Activated T-helper 2 cell treated with anti-CD3 and anti-CD28 coated beads, Interferon-gamma antibody, Interleukin-2, Interleukin-4, amounts not matched to agents 10 μg/mL and 5 μg/mL and 100 μg/mL, durations not matched to agents 14 hours and 24 hours and 36 hours (primary cell): ENCODE measurements at places on chromosomes 2 and 18. TPM values are rescaled to one million over a fixed set of nuclear protein-coding genes. Genes with fewer than 3 reads are reported as not detected.

GRCh38 chr2:240622060-240622411 is 3.2 kb upstream of the GPR35 start:
- H3K27me3 ChIP-seq, result no peaks in the 10 kb centered on the region
- no peak for DNase-seq
- H3K4me3 ChIP-seq, result no peak overlapping the region
- H3K36me3 ChIP-seq, result peaks cover 33% of the 10 kb centered on the region

Gene DNER
- not detected in 2 replicates for total RNA-seq

DNA sequence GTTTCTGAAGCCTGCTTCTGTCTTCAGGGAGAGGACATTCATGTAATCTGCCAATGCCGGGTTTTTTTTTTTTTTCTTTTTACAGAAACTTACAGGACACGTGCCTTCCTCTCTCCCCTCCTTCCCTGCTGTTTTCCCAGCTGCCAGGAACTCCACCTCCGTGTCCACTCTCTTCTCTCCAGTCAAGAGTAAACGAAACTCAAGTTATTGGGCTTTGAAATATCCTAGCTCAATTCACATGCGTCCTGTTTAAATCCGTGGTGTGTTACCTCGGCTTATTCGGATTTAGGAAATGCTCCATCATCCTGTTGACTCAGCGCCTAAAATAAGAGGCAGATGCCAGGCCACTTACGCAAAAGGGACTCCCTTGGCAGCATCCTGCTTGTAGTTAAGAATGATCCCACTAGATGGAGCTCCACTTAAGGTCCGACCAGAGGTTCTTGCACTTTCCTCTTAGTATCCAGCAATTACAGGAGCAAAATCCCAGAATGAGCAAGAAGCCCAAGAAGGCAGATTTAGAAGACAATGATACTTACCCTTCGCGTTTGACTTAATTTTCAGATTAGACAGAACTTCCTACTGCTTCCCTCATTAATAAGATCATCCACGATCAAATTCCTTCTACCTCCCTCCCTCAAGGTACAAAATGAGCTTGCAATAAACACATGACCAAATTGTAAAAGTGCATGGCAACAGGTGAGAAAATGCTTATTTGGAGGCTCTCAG is 97.2 kb upstream of the ZCCHC2 start:
- H3K27me3 ChIP-seq, result no peaks in the 10 kb centered on the region
- peak overlapping the region; percentile 72 for H3K27ac ChIP-seq
- peaks cover 40% of the 10 kb centered on the region for H3K4me1 ChIP-seq
- peaks cover 5% of the 10 kb centered on the region for H3K36me3 ChIP-seq
- DNase-seq, result peak; percentile 55

- H3K36me3 ChIP-seq, result no peaks in the 10 kb centered on the region
- DNase-seq, result no peak
- no peak overlapping the region for H3K4me3 ChIP-seq
- H3K4me1 ChIP-seq, result no peaks in the 10 kb centered on the region
- peaks cover 2% of the 10 kb centered on the region for H3K27me3 ChIP-seq
- H3K27ac ChIP-seq, result no peak overlapping the region
These were observed 287.5 kb downstream of the TCF4 start for GRCh38 chr18:55300421-55300935.

GRCh38 chr2:119197126-119197405 is 26.6 kb upstream of the STEAP3 start:
- no peaks in the 10 kb centered on the region for H3K4me1 ChIP-seq
- H3K27ac ChIP-seq, result no peak overlapping the region
- no peak overlapping the region for H3K4me3 ChIP-seq
- no peaks in the 10 kb centered on the region for H3K27me3 ChIP-seq
- H3K36me3 ChIP-seq, result no peaks in the 10 kb centered on the region
- DNase-seq, result no peak

DNA sequence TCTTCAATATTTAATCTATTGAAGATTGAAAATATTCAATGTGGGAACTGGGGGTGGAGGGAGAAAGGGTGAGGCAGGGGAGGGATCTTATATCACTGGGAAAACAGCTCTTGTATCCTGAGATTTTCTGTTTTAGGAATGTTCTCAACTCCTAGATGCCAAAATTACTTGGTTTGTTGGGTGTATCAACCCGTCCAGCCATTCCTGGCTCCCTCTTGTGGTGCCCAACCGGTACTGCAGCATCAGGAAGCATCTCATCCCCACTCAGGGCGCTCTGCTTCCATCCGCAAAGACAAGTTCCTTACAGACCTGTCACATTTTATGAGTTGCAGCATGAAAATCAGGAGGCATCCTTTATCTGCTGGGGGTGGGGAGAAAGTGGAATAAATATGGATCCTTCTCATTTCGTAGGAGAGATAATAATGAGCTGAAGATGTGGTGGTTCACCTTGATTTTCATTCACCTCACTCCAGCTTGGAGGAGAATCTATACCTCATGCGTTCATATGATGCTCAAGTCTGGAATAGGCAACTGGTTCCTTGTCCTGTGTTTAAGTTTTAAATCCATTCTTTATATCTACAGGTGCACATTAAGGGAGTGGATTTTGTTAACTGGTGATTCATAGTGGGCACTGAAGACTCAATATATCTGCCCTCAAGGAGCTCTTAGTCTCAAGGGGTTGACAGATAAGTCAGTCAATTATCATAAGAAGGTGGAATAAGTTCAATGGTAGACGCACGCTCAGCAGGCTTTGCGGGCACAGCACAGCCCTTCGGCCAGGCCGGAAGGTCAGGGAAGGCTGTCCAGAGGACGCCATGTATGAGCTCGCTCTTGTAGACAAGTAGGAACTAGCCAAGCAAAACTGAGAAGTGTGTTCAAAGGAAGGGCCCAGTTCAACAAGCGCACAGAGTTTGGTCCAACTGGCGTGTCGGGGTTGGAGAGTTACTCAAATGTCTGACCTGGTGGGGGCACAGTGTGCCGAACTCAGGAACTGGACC is 127.3 kb downstream of the RNF144A start:
- no peak overlapping the region for H3K4me3 ChIP-seq
- H3K4me1 ChIP-seq, result peaks cover 10% of the 10 kb centered on the region
- no peak overlapping the region for H3K27ac ChIP-seq

DNA sequence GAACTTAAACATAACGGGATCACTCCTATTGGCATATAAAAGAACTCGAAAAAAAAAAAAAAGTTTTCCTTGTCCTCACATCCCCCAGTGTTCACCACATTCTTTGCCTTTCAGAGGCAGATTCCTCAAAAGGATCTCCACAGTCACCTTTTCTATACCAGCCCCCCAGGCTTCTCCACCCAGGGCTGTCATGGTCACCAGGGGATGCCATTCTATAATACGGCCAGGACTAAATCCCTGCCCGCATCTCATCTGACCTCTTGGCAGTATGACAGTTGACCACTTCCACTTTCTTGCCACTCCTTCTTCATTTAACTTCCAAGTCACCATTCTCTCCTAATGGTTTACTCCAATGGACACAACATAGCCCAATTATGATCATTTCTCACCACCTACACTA is 29.3 kb downstream of the SOS1 start:
- no peak for DNase-seq
- H3K4me3 ChIP-seq, result no peak overlapping the region
- peak overlapping the region; percentile 1 for H3K27ac ChIP-seq
- H3K4me1 ChIP-seq, result peaks cover 40% of the 10 kb centered on the region

DNA sequence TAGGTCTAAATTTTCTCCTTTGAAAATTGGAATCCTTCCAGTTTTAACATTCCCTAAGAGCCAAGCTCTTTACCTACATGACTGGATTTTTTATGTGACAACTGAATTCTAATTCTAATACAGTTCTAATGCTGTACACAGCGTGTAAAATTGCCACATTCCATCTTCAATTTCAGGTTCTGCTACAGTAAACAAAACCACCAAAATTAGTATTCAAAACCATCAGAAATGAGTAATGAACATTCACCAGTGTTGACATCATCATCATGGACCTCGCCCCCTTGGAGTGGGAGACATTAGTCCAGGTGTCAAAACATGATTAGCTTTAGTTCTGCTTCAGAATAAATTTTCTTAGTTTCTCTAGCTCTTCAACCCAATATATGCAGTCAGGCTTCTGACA is 133.6 kb downstream of the MBD2 start:
- H3K36me3 ChIP-seq, result peaks cover 4% of the 10 kb centered on the region
- H3K4me1 ChIP-seq, result peaks cover 28% of the 10 kb centered on the region
- no peaks in the 10 kb centered on the region for H3K27me3 ChIP-seq
- no peak overlapping the region for H3K27ac ChIP-seq
- no peak for DNase-seq
- no peak overlapping the region for H3K4me3 ChIP-seq

- H3K27ac ChIP-seq, result no peak overlapping the region
- peaks cover 12% of the 10 kb centered on the region for H3K27me3 ChIP-seq
- no peaks in the 10 kb centered on the region for H3K36me3 ChIP-seq
- no peak overlapping the region for H3K4me3 ChIP-seq
- peaks cover 11% of the 10 kb centered on the region for H3K4me1 ChIP-seq
These were observed 7.4 kb downstream of the CYB5A start for GRCh38 chr18:74284191-74284979.

DNA sequence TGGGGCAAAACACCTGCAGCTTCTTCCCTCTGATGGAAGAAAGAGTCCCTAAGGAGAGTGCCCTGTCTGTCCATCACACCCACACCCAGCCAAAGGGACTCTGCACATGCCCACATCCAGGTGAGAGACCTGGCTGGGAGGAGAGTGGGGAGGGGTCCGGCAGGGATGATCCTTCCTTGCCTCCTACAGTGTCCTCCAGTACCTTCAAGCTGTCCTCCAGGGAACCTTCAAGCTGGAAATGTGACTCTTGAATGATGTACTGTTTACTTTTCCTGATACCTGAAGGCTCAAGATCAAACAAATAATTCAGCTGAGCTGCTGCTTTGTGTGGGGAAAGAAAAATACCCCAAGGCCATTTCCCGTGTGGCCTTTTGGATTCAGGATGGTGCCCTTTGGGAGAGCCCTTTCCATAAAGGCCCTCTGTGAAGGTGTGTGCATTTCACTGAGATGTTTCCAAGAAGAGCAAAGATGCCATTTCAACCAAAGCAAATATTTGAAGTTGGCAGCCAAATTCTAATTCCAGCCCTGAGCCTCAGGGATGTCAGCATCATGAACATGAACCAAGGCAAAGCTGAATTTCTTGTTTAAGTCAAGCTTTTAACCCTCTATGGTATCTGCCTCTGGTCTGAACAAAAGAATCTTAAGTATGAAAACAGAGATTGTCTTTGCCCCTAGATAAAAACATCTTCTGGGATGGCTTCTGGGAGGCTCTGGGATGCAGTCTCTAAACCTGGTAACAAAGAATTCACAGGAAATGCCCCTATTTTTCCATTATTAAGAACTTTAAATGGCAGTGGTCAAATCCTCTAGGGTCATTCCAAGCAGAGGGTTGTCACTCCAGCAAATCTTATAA is 11.1 kb downstream of the EVA1A start:
- DNase-seq, result no peak
- H3K4me1 ChIP-seq, result no peaks in the 10 kb centered on the region
- no peak overlapping the region for H3K27ac ChIP-seq
- peaks cover 33% of the 10 kb centered on the region for H3K27me3 ChIP-seq

GRCh38 chr2:167249197-167249596 is 360.9 kb downstream of the XIRP2 start:
- DNase-seq, result no peak
- H3K4me1 ChIP-seq, result no peaks in the 10 kb centered on the region
- no peaks in the 10 kb centered on the region for H3K27me3 ChIP-seq
- no peak overlapping the region for H3K4me3 ChIP-seq
- no peak overlapping the region for H3K27ac ChIP-seq

GRCh38 chr18:34031810-34032209 is 192.9 kb downstream of the NOL4 start:
- no peak for DNase-seq
- H3K27ac ChIP-seq, result no peak overlapping the region
- no peak overlapping the region for H3K4me3 ChIP-seq
- H3K27me3 ChIP-seq, result no peaks in the 10 kb centered on the region
- no peaks in the 10 kb centered on the region for H3K4me1 ChIP-seq

- peaks cover 49% of the 10 kb centered on the region for H3K4me1 ChIP-seq
- no peaks in the 10 kb centered on the region for H3K27me3 ChIP-seq
- H3K36me3 ChIP-seq, result peaks cover 65% of the 10 kb centered on the region
- peak overlapping the region; percentile 48 for H3K27ac ChIP-seq
- H3K4me3 ChIP-seq, result no peak overlapping the region
- DNase-seq, result peak; percentile 68
These were observed 41.0 kb downstream of the UNC50 start for GRCh38 chr2:98649135-98649991.

- no peaks in the 10 kb centered on the region for H3K27me3 ChIP-seq
- peak overlapping the region; percentile 1 for H3K4me3 ChIP-seq
- DNase-seq, result no peak
- no peak overlapping the region for H3K27ac ChIP-seq
- peaks cover 18% of the 10 kb centered on the region for H3K4me1 ChIP-seq
These were observed 9.0 kb downstream of the DTNB start for GRCh38 chr2:25664183-25664964.

- no peaks in the 10 kb centered on the region for H3K36me3 ChIP-seq
- peaks cover 10% of the 10 kb centered on the region for H3K4me1 ChIP-seq
- no peak overlapping the region for H3K4me3 ChIP-seq
- H3K27ac ChIP-seq, result no peak overlapping the region
These were observed 27.2 kb downstream of the SCYGR8 start for GRCh38 chr2:227772932-227773331.
